A673 (cell line): ENCODE measurements at places on chromosomes 7 and 10.

DNA sequence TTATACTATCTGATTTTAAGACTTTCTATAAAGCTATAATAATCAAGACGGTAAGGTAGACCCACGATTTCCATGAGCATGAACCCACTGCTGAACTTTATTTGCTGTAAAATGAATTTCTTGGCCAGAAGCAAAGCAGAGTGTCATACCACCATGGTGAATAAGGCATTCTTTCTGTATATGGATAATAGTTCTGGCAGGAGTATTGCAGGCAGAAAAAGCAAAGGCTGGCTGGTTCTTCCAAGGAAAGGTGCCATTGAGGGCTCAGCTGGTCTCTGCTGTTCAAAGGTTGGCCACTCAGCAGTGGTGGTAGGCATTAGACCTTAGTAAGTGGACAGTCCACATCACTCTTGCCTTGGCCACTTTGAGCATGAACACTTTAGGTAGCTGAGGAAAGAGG, 104.1 kb upstream of the KCNMA1 start:
- no peak for DNase-seq

- no peak for DNase-seq
Measured at GRCh38 chr10:123891144-123892071, at the start of gene CPXM2. Gene CPXM2, minus strand, starts transcription at chr10:123891807. Its CDS starts 148 bp downstream, at chr10:123891659.

DNA sequence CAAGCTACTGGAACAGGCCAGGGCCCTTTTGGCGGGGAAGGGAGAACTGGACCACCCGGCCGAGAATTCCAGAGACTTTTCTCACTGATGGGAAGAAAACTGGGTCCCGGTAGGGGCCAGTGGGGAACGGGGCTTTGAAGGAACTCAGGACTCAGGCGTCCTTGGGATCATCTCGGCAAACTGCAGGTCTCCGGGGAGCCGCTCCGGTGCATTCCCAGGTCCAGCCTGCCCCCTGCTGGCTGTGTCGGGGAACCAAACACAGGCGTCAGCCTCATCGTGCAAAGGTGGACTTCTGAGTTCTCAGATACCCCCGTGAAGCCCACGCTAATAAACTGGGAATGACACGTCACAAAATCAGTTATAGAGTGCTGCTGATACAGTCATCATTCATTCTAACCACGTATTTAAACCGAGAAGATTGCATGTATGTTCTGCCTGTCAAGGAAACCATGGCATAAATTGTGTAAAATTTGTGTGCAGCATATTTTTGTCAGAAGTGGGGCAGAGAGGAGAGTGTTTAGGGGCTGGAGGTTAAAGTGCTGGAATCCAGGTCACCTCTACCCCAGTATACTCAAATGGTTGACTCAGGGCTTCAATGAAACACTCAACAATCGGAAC, 76.1 kb upstream of the CPXM2 start:
- peak; percentile 65 for DNase-seq

DNA sequence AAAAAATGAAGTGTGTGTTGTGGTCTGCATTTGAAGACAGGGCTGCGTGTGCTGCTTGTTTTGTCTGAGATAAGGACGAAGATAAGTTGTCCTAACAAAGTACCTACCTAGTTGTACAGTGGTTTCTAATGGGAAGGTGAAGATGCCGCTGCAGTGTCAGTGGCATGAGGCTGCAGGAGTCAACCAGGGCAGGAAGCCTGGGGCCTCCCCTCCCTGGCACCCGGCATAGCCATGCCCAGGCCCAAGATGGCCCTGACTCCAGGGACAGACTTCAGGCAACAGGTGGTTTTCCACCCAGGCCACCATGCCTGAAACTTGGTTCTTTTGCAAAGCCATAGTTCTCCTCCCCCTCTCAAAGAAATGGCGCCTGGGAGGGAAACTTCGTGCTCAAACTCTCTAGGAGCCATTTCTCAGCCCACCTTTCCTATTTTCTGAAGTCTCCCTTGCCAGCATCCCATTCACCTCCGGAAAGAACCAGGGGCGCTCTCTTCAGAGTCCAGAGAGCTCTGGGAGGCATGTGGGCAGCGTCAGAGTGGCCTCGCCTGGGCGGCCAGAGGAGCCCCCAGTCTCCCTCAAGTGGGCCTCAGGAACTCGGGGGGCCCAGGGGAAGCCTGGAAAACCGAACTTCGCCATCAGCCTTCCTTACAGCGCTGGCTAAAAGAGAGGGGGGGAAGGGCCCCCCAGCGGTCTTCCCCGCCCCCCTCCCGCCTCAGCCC, 2.1 kb upstream of the KAT6B start:
- DNase-seq = no peak

DNA sequence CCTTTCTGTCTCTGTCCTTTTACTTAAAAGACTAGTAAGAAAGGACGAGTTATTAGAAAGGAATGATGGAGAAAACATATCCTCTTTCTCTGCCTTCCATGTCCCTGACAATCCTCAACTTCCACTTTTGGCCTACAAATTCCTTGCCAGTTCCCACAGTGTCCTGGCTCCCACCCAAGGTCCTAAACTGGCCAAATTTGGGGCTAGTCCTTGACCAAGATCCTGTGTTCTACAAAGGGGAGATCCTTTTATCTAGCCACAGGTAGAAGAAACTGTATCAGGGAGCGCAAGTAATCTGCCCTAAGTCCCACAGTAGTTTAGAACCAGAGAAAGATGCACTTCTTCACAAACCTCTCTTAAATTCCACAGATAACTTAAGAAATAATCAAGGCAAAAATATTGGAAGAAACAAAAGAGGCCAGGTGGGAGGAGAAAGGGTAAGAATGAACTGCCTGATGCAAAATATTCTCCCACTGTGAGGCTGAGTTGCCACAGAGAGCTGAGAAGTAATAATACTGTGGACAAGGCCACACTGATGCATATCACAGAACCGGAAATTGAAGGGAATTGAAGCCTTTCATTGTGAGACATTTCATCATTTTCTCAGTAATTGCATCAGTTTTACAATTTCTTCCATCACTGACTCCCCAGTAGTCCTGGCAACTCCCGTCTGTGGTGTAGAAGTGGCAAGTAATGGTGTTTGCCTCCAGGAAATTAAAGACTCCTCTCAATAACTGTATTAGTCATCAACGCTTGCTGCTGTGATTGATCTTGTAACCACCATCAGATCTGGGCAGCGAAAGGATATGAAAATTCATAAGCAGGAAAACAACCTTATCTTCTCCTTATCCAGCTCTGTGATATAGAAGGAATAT, 47.2 kb downstream of the DNAJC12 start:
- DNase-seq = peak; percentile 94

GRCh38 chr7:17696422-17696821, 243.9 kb downstream of the SNX13 start:
- DNase-seq = no peak

- DNase-seq = no peak
Measured at GRCh38 chr10:73876157-73876556, 1.8 kb upstream of the CAMK2G start.

DNA sequence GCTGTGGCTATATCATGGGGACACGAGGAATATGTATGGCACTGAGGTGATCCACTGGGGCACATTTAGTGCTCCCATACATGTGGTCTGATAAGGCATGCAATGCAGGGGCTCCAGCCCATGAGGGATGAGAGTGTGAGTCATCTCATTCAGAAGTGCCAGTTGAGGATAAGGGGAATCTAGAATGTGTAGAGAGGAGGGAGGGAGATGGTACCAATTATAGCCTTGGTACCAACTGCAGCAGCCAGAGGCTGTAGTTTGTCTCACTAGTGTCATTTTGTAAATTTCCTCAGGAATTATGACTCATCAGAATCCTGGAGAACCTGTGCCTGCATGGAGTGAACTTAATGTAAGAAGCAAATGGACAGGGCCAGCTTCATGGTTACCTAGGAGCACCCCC, 46.2 kb downstream of the LAMB4 start:
- peak; percentile 58 for DNase-seq

GRCh38 chr7:127822822-127823508, 171.0 kb downstream of the SND1 start:
- no peak for DNase-seq

DNA sequence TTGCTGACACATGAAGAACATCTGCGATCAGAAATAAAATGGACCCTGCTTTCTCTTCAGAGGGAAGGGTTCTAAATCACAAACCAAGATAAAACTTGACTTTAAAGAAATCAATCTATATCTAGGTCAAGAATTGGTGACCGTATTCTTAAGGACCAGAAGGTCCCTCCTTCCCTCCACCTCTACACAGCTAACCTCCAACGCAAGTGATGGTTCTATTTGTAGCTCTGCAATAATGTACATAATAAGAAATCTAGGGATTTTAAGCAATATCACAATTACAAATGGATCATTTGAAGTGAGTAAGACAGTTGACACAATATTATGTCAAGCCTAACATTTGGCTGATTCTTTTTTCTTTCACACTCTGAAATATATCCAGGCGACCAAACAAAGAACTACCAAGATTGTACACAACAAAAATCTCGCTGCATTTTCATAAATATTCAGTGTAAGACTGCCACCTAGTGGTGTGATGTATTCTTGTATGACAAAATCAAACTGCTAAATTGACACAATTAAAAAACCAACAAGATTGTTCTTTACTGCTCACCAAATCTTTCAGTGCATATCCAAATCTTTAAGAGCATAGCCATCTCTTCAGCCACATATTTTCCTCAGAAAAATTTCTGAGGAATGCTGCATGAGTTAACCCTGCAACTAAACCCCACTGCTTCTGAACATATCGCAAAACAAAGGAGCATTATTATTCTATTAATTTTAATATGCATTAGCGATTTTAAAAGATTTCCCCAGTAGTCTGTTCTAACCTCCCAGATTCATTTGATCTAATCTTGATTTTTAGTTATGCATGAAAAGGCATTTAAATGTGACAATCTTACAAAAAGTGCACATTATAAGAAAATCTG, 44.5 kb downstream of the ICA1 start:
- DNase-seq = peak; percentile 78

DNA sequence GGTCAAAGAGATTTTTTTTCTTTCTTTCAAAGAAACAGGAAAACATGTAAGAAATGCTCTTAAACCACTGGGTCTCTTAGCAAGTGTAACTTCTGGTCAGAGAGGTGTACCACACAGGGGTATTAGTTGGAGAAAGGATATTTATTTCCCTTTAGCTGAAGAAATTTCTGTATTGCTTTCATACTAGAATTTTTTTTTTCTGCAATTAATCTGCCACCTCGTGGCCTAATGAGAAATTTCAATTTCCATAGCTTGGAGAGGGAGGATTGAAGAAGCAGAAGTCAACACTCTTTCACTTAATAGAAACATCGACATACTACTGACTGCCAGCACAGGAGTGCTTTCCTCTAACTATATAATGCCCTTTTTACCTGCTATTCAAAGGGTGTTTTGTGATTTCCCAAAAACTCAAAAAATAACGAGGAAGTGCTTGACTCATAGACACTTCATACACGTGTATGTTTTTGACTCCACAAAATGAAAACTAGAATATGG, 177.6 kb upstream of the NAMPT start:
- DNase-seq = peak; percentile 54

DNA sequence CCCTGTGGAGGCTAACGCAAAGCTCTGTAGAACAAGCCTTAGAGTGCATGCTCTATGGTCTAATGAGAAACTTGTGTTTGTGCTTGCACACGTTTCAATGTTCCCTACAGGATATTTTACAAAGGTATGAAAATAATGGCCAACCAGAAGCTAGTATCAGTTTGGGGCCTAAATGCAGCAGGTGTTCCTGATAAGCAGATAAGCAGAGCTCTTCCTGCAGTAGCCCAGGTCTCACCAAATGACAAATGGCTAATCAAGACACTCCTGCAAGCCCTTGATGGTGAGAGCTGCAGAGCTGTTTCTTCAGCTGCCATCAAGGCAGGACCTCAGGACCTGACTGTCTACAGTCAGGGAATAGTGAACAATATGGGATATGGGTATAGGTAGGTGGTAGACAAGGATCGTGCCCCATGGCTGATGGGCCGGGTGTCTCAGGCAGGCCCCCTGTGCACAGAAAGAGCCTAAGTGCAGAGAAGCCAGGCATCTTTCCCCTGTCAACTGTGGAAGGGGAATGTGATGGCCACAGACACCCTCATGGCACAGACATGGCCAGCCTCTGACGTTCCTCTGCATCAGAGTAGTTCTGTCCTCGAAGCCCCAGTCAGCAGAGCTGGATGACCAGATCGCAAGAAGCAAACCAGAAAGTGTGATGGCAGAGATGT, 23.2 kb upstream of the RASSF4 start:
- no peak for DNase-seq

DNA sequence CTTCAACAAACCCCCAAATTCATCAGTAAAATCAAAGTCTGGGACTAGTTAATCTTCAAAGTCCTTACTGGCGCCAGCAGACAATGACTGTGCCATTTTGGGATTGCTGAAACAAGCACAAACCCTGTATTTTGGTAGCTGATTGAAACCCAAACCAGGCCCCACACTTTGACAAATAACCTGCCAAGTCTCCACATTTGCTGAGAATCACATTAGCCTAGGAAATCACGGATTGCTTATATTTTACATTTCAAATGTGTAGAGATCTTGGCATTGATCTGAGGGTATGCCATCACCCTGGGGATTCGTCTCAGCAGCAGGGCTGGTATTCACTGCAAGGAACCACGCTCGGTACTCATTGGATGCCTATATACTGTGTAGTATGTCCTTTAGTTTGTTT, 501.1 kb downstream of the CALN1 start:
- DNase-seq = no peak

DNA sequence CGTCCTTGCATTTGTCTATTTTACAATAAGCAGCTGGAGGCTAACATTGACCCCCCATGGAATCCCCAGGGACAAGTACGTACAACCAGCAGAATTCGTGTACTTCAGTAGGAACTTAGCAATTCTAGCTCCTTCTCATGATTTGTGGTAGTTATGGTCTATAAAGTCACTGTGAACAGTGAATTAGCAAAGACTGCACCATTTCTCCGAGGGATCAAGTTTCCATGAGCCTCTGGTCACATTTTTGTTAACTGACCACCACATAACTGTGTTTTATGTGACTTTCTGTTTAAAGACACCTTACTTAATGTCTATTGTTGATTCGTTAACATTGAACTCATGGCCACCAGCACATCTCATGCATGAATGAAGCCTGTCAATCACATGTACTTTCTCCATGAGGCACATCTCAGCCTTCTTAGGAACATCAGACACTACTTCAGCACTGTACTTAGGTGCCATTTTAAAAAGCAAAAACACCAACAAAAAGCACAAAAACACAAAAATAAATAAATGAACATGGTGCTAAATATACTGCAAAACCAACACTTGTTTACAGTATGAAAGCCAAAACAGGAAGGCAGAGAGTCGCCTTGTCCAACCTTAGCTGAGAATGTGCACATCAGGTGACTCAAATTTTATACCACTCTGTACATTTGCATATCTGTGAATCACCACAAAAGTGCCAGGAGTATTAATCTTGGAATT, 9.0 kb upstream of the UCN3 start:
- no peak for DNase-seq

DNA sequence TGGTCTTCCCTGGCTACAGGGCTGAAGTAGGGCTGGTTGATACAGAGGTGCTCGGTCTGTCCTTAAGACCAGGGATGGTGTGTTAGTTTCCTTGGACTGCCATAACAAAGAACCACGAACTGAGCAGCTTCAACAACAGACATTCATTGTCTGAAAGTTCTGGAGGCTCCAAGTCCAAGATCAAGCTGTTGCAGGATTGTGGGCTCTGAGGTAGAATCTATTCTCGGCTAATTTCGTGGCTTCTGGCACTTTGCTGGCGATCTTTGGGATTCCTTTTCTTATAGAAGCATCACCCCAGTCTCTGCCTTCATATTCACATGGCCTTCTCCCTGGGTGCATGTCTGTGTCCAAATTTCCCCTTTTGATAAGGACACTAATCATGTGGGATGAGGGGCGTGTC, 112.1 kb upstream of the ITGB1 start:
- DNase-seq = no peak
